ENCODE measurements at places on chromosomes 1 and 21.

DNA sequence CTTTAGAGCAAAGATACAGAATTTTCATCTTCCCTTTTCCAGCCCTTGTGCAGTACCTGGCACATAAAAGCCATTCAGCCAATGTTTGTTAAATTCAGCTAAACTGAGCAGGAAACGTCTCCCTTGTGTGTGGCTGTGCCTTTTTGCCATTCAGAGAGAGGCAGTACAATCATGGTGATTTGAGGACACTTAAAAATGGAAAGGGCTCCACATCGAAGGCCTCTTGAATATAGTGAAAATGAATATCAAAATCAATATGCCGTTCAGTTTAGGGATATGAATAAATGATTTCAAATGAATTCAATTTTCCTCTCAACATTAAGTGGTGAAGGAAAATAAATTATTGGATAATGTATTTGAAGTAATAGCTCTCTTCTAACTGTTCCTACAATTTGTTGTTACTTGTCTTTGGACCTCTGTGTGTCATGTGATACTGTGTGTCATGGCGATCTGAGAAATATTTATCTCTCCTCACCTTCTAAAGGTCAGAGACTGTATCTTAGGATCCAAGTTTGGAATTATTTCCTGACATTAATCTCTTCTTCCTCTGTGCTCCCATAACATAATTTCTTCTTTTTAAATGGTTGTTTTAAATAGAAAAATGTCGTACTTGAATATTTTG is 355.6 kb upstream of the ST6GALNAC5 start:
- no peak for DNase-seq

DNA sequence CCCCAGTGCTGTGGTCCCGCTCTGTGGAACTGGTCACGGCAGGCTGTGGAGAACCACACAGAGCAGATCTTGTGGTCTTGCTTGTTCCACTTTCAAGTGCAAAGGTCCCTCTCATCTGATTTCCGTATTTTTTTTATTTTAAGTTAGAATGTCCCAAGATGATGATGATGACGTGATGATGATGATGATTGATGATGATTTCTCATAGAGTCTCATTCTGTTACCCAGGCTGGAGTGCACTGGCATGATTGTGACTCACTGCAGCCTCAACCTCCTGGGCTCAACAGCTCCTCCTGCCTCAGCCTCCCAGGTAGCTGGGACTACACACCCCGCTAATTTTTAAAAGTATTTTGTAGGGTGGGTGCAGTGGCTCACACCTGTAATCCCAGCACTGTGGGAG is 12.2 kb downstream of the EVA1C start:
- DNase-seq = no peak

DNA sequence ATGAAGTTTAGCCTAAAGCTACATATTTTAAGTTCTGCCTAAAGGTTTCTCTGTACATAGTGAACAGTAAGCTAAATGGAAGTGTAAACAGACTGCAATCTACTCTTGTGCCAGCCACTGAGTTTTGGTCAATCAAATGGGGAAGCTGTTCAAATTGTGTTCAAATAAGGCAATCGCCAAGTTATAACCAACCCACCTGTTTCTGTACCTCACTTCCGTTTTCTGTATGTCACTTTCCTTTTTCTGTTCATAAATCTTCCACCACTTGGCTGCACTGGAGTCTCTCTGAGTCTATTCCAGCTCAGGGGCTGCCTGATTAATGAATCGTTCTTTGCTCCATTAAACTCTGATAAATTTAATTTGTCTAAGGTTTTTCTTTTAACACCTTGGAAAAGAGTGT is 10.8 kb upstream of the THEM4 start:
- DNase-seq = no peak

GRCh38 chr1:230403442-230403841 is 22.7 kb downstream of the PGBD5 start:
- no peak for DNase-seq

- no peak for DNase-seq
Observed at GRCh38 chr1:51324251-51325010, 5.9 kb downstream of the TTC39A start.

GRCh38 chr1:43021547-43022474 is 63.1 kb upstream of the SLC2A1 start:
- no peak for DNase-seq

DNA sequence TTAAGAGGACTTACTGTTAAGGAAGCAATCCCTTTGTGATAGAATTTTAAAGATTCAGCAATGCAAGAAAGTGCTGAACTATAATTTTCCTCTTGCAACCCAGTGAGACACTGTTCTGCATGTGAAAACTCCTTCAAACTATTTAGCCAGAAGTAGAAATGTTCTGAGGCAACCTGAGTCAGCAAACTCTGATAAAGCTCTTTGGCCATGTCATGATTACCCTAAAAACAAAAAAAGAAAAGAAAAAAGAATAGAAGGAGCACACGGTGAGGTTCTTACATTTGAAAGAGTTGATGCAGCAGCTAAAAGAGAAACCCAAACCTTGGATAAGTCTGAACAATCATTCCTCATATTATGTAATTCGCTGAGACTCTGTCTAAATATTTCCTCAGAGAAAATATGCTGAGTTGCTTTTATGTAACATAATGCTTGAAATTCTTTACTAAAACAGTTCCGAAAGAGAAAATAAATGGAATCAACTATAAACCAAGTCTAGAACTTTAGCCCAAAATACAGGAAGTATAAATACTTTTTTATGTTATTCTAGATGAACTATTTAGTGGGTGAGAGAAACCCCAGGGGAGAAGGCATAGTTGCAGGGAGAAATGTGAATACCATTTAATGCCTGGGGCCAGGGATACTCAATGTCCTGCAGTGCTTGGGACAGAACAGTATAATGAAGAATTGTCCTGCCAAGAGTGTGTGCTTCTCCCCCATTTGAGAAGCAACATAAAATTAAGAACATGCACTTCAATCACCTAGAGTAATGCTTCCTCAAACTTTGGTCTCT is 60.0 kb downstream of the INTS7 start:
- DNase-seq = no peak

DNA sequence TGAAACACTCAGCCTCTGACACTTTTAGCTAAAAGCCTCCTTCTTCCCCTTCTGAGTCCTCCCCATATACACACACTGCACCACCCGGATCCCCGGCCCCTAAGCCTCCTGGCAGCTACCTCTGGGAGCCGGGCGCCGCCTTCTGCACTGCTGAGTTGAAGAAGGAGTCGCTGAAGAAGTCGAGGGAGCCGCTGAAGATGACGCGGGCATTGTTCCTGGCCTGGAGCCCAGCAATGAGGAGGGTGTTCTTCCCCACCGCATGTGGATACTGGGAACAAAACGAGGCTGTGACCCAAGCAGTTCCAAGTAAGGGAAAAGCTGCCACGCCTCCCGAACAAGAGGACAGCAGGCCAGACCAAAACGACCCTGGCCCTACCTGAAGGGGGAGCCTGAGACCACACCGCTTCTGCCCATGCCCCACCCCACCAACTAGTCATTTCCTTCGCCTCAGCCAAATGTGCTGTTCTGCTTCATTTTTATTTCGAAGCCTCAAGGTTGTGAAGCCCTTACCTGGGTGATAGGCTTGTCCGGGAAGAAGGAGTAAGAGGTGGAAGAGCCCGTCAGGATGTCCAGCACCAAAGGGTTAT is 7.0 kb downstream of the DDOST start:
- no peak for DNase-seq

GRCh38 chr1:56036479-56036878 is 542.9 kb downstream of the PLPP3 start:
- DNase-seq = no peak

GRCh38 chr1:85321237-85321964 is 45.0 kb upstream of the BCL10 start:
- no peak for DNase-seq

Data from COR-L47 (cell line).